ENCODE measurements at places on chromosomes 6 and 20.

DNA sequence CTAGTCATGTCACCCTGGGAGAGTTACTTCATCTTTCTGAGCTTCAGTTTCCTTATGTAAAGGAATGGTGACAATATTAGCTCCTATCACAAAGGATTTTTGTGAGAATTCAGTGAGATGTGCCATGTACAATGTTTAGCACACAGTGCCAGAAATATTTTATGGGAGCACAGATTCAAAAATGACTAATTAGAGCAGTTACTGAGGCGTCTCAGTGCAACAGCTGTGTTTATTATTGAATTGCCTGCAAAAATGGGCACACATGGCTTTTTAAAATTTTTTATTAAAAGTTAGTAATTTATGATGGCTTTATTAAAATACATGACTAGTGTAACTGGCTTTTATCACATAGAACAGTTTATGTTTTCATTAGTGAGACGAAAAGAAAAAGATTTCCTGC lies 134.3 kb upstream of the AHI1 start:
- no peak for DNase-seq

- no peak for DNase-seq
Observed at GRCh38 chr6:16302721-16303552, 64.5 kb downstream of the GMPR start.

- DNase-seq, result no peak
Observed at GRCh38 chr20:25487306-25487705, 79.8 kb downstream of the GINS1 start.

GRCh38 chr6:118869350-118869749 lies 24.6 kb upstream of the ASF1A start:
- DNase-seq, result no peak

GRCh38 chr6:1479095-1479494 lies 89.7 kb downstream of the FOXF2 start:
- no peak for DNase-seq

- no peak for DNase-seq
Observed at GRCh38 chr20:45008521-45009049, 42.3 kb downstream of the STK4 start.

GRCh38 chr20:14580418-14581074 lies 243.1 kb upstream of the FLRT3 start:
- no peak for DNase-seq

DNA sequence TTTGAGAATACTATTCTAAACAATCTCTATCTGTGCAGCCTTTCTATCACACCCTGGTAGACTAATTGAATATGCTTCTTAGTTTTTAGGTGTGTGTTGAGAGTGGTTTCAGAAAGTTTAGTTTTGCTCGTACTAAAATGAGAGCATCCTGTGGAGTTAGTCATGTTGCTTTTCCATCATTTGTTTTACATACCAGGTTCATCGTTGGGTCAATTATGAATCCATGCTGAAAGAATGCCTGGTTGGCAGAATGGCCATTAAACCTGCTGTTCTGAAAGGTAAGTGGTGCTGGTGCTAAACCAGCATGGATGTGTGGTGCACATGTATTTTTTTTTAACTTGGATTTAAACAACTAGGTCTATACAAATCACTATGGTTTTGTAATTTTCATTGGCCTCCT lies 49.3 kb downstream of the CYB5R4 start:
- peak; percentile 4 for DNase-seq

- DNase-seq, result no peak
Observed at GRCh38 chr6:107418118-107418517, 41.2 kb downstream of the PDSS2 start.

DNA sequence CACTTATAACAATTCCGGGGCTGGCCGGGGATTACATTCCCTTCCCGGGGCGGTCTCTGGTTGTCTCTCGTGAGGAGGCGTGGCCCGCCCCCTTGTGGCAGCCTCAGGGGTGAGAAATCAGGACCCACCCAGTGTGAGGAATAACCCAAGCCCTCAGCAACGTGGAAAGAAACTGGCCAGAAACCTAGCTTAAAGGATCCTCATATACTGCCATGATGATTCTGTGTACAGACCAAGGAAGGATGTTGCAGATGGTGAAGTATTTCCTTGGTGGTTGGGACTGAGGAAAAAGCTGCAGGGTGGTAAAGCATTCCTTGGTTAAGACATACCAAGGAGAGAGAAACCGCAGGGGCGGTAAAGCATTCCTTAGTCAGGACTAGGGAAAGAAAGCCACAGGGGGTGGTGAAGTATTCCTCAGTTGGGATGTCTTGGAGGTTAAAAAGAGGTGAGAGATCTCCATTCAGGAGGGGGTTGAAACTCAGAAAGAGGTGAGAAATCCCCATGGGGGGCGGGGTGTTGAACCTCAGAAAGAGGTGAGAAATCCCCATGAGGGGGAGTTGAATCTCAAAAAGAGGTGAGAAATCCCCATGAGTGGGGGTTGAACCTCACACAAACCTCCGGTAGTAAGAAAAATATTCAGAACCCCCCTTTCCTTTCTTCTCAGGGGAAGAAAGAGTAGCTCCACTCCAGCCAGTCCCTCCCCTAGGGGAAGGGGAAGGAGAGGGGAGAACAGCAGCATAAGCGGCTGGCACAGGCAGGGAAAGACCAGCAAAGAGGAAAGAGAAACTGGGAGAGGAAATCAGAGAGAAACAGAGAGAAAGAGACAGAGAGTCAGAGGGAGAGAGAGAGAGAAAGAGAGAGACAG lies 238.1 kb downstream of the RNGTT start:
- no peak for DNase-seq

- no peak for DNase-seq
Observed at GRCh38 chr20:36070451-36070850, 84.1 kb upstream of the EPB41L1 start.

- DNase-seq, result no peak
Observed at GRCh38 chr6:155234167-155234566, 29.6 kb upstream of the CLDN20 start.

GRCh38 chr20:24470746-24471582 lies 1.5 kb downstream of the SYNDIG1 start:
- DNase-seq, result no peak

- no peak for DNase-seq
Observed at GRCh38 chr6:55450005-55450404, 122.7 kb downstream of the GFRAL start.

- no peak for DNase-seq
Observed at GRCh38 chr20:33781133-33781532, 30.0 kb upstream of the CHMP4B start.

- peak; percentile 70 for DNase-seq
Observed at GRCh38 chr20:57089699-57090144, 176.7 kb downstream of the BMP7 start.

- DNase-seq, result no peak
Observed at GRCh38 chr6:89997456-89998445, 103.5 kb downstream of the GJA10 start.

- no peak for DNase-seq
Observed at GRCh38 chr6:123770247-123770949, 33.3 kb upstream of the NKAIN2 start.

DNA sequence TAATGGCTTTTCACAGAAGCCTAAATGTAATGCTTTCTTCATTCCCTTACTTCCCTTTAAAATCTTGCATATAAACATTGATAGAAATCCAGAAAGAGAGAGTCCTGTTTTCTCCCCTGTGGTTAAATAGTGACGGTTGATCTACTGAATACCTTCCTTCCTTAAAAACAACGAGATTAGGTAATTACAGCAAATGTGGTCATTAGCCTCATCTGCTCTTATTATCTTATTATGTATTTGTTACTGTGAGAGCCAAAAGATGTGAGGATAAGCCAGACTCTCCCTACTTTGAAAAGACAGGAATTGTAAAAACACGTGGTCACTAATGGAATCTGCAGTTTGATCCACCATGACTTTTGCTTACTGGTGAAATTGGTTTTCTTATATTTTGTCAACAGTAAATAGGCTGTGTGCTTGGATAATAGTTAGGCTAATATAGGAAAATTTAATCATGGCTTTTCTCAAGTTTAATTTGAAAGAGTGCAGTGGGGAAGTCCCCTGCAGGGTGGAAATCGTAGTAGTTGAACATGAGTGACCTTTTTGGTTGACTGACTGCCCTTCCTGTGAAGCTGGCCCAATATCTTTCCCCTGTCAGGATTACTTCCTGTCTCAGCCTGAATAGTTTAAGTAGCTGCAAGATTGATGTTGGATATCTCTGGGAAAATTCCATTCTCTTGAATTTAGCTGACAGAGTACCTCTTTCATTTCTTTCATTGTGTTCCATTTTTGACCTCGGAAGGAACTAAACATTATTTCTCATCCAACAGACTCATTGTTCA lies 62.8 kb downstream of the JARID2 start:
- no peak for DNase-seq

DNA sequence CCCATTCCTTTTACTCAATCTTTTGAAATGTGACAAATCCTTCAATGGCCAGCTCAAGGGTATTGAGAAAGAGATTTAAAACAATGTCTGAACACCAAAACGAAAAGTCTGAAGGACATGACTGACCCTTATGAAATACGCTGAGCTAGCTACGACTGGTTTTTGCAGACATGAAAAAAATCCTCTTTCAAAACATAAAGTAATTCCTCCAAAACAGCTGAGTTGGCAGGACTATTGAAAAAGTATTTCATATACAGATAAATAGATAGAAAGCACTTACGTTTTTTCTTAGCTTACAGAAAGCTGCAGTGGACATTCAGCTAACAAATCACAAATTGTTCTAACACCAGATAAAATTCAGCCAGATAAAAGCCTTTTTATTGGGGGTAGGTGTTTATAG lies 702.7 kb upstream of the AGPAT4 start:
- no peak for DNase-seq

DNA sequence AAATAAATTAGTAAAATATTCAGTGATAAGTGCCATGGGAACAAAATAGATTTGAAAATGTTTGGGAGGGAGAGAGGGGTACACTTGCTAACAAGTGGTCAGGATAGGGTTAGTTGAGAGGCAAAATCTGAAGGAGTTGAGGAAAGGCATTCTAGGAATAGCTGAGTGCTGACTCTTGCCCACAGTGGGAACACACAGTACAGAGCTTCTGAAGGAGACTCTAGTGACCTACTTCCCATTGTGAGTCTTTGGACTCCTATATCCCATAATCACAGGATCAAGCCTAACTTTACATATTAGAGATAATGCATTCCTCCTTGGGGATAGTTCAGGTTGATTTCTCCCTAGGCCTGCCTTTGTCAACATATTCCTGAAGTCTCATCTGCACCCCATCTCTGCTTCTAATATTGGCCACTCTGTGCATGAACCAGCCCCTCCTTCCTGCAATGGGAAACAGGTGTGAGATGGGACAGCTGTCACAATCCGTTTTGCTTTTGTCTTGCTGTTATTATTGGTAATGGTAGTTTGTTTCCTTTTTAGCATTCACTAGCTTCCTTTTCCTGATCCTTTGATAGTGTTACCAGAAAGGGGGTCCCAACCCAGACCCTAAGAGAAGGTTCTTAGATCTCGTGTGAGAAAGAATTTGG lies 2.6 kb upstream of the TRIM38 start:
- no peak for DNase-seq

DNA sequence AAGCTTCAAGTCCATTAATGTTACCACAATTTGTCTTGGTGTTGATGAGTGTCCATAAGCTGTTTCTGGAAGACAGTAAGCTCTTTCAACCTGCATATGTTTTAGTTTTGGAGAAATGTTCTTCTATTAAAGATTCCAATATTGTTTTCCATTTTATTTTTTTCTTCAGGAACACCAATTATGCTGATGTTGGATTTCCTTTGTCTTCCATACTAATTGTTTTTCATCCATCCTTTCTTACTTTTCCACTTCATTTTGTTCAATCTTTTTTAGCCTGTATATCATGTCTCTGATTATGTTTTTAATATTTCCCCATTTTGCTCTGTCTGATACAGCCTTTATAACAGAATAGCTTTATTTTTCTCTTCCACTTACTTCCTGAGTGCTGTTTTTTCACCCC lies 21.9 kb downstream of the SLC13A3 start:
- no peak for DNase-seq

DNA sequence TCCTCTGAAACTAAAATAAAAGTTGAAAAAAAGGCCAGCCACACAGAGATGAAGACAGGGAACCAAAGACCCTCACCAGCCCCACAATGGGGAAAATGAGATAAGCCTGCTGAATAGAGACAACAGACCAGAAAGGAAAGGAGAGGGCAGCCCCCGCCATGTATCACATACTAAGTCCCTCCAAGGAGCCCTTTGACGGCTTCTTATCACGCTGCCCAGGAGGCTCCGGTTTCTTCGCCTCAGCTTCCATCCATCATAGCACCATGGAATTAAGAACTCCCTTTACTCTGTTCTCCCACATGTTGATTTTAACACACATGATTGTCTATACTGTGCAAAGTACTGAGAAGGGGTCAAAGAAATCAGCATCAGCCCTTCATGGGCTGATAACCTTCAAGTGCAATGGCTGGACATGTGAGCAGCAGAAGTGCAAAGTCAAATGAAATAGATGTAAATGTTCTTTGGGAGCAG lies 54.9 kb downstream of the MAP3K5 start:
- no peak for DNase-seq

- DNase-seq, result no peak
Observed at GRCh38 chr6:118935331-118935668, 341 bp upstream of the MCM9 start.

GRCh38 chr6:160358225-160359119 lies 10.3 kb downstream of the SLC22A3 start:
- DNase-seq, result no peak

DNA sequence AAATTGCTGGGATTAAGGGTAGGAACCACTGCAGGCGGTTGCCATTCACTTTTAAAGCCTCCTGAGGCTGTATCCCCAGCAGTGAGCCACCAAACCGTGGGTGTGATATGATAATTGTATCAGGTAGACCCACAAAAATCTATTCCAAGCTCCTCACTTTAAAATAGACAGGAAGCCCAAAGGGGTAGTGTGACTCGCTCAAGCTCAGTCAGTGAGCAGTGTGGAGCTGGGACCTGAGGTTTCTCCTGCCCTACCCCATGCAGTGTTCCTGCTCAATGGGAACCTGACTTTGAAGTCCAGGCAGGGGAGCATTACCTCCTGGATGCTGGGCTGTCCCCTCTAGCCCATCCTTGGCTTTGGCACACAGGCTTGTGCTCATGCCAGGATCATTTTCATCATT lies 14.9 kb upstream of the MAPRE1 start:
- no peak for DNase-seq

- no peak for DNase-seq
Observed at GRCh38 chr6:48881551-48881950, 581.5 kb downstream of the MMUT start.

DNA sequence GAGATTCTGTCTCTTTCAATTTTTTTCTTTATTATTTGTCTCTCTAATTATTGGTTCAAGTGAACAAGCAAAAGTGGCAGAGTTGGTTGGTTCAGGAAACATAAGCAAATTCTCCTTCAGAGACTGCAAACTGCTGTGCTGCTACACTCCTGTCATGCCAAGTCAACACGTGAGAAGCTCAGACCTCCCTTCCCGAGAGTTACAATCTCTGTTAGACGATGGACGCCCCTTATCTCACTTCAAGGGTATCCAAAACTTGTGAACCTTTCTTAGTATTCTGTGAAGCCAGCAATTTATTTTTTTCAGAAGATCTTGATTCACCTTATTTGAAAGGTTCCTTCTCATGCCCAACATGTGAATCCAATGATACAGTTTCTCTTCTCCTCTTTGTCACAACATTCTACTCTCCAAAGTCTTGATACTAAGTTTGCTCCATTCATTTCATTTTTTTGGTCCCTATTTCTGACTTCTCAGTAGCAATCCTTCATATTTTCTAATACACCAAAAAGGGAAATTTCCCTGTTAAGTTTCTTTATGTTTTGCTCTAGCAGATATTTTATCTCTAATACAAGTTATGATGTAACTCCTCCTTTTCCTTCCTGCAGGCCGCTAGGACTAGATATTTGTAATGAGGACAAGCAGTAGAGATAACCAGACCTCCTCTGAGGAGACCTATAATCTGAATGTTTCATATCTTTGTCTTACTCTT lies 448.8 kb upstream of the CITED2 start:
- DNase-seq, result no peak

Data from H54 (cell line).